ENCODE measurements at places on chromosomes 4 and X.

DNA sequence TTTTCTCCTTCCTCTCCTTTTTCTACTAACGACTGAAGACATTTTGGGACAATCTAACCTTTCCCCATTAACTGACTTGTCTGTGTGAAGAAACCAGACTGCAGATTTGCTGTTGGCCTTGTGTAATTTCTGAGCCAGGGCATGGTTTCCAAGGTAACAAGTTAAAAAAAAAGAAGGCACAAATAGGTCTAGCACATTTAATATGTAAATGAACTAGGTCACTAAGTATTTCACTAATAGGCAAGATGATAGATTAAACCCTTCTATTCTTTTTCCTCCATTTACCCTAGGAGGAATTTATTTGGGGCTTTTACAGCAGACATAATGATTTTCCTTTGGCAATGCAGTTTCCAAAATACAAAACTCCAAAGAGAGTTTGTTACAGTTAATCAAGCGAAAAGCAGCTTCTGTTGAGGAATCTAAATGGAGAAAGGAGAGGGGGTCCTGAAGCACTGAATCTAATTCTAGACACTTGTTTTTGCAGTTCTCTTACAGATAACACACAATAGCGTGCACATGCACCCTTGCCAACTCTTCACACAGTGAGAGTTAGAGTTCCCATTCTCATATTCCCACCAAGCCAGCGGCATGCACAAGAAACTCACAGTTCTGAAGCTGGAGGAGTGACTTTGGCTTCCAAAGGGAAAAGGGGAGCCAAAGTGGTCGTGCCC, 72.0 kb downstream of the TSPAN5 start:
- no peak for DNase-seq
- no peaks in the 10 kb centered on the region for H3K4me1 ChIP-seq
- no peak overlapping the region for H3K4me3 ChIP-seq
- H3K36me3 ChIP-seq: no peaks in the 10 kb centered on the region

DNA sequence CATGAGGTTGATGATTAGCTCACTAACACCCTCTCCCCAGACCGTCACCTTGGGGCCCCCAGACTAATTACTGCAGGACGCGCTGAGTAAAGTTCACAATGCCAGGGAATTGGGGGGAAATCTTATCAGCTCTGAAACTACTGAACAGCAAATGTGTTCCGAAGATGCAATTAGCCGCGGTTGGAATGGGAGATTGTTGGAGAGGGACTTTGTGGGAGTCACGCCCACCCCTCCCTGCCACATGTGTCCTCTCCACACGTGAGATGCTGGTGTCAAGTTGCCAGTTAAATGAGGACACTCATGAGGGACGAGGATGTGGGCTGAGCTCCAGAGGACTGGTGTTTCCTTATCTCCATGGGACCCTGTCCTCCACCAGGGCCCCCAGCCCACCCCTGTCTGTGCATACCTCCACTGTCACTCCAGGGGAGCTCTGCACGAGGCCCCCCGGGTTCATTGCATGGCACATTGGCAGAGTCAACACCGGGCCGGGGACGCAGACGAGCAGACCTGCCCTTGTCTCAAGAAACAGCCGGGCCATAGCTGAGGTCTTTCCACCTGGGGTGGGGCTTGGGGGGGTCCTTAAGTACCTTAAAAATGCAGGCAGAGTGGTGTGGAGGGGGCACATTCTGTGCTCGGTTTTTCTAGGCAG, 175.4 kb upstream of the PSAPL1 start:
- H3K36me3 ChIP-seq: no peaks in the 10 kb centered on the region
- no peak overlapping the region for H3K27ac ChIP-seq
- no peaks in the 10 kb centered on the region for H3K4me1 ChIP-seq
- H3K27me3 ChIP-seq: no peaks in the 10 kb centered on the region

DNA sequence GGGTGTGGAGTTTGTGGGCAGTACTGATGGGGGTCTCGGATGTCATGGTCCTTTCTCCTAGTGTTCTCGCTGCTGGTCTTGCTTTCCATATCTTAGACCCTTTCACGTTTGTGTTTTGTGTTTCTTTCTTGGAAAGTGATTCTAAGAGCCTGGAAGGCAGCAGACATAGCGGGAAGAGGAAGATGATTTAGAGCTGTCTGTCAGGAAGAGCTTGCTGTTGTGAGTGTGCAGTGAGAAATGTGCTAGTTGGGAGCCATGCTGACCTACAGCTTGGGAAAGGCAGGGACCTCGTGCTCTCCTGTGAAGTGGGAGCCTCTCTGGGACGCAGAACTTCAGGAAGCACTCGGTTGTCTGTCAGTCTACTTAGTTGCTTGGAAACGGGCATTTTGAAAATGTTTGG, 122.2 kb downstream of the ZNF518B start:
- H3K27me3 ChIP-seq: no peaks in the 10 kb centered on the region
- no peaks in the 10 kb centered on the region for H3K36me3 ChIP-seq
- no peaks in the 10 kb centered on the region for H3K4me1 ChIP-seq
- no peak overlapping the region for H3K27ac ChIP-seq

DNA sequence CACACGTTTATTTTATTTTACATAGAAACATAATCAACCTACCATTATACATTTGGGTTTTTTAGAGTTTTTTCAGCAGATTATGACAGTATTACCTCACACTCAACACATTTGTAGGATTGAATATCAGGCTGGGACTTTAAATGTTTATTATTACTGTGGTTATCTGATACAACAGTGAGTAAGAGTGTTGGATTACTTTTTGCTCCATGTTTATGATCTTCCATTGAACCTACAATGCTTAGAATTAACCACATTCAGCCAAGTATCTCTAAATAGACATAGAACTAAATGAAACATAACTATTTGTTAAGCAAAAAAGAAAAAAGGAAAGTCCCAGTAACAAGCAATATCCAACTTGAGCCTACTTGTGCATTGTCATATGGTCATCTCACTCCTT, 607.4 kb upstream of the PITX2 start:
- no peak overlapping the region for H3K27ac ChIP-seq
- no peaks in the 10 kb centered on the region for H3K27me3 ChIP-seq
- DNase-seq: no peak
- H3K4me3 ChIP-seq: no peak overlapping the region
- H3K36me3 ChIP-seq: no peaks in the 10 kb centered on the region

- no peak for DNase-seq
- H3K36me3 ChIP-seq: no peaks in the 10 kb centered on the region
- H3K27me3 ChIP-seq: no peaks in the 10 kb centered on the region
- H3K4me1 ChIP-seq: no peaks in the 10 kb centered on the region
- no peak overlapping the region for H3K4me3 ChIP-seq
Measured at GRCh38 chr4:94373752-94374151, 31.1 kb upstream of the HPGDS start.

- H3K27me3 ChIP-seq: no peaks in the 10 kb centered on the region
- no peaks in the 10 kb centered on the region for H3K4me1 ChIP-seq
- no peak for DNase-seq
- H3K27ac ChIP-seq: no peak overlapping the region
- H3K4me3 ChIP-seq: no peak overlapping the region
Measured at GRCh38 chrX:109475174-109475891, 6.6 kb downstream of the GUCY2F start.

DNA sequence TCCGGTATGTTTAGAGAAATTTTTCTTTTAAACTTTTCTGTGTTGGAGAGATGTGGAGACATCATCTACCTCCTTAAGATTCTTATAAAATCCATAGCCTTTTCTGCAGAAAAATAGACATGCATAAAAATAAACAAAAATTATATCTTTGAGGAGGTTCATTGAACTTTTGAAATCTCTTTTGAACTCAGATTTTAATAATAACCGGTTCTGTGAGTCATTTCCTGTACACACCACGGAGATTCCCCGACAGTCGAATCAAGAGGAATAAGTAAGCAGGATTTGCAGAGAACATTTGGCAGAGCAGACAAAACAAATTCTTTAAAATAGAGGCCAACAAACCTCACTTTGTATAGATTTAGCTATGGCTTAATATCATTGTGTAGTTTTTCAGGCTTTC, 918.7 kb upstream of the POU3F4 start:
- no peaks in the 10 kb centered on the region for H3K36me3 ChIP-seq
- H3K27me3 ChIP-seq: no peaks in the 10 kb centered on the region
- DNase-seq: no peak
- H3K27ac ChIP-seq: no peak overlapping the region
- H3K4me1 ChIP-seq: no peaks in the 10 kb centered on the region

- no peaks in the 10 kb centered on the region for H3K4me1 ChIP-seq
- H3K4me3 ChIP-seq: no peak overlapping the region
- H3K27me3 ChIP-seq: no peaks in the 10 kb centered on the region
- H3K27ac ChIP-seq: no peak overlapping the region
Measured at GRCh38 chrX:112867570-112867969, 26.9 kb upstream of the AMOT start.

GRCh38 chr4:181234951-181235680, 1008.1 kb upstream of the TENM3 start:
- H3K4me3 ChIP-seq: no peak overlapping the region
- H3K36me3 ChIP-seq: no peaks in the 10 kb centered on the region
- H3K27me3 ChIP-seq: no peaks in the 10 kb centered on the region
- H3K4me1 ChIP-seq: no peaks in the 10 kb centered on the region
- H3K27ac ChIP-seq: no peak overlapping the region

- H3K27me3 ChIP-seq: no peaks in the 10 kb centered on the region
- no peak for DNase-seq
- no peak overlapping the region for H3K27ac ChIP-seq
- H3K36me3 ChIP-seq: no peaks in the 10 kb centered on the region
- H3K4me3 ChIP-seq: no peak overlapping the region
- no peaks in the 10 kb centered on the region for H3K4me1 ChIP-seq
Measured at GRCh38 chr4:76659103-76659490, 224.1 kb downstream of the SHROOM3 start.

DNA sequence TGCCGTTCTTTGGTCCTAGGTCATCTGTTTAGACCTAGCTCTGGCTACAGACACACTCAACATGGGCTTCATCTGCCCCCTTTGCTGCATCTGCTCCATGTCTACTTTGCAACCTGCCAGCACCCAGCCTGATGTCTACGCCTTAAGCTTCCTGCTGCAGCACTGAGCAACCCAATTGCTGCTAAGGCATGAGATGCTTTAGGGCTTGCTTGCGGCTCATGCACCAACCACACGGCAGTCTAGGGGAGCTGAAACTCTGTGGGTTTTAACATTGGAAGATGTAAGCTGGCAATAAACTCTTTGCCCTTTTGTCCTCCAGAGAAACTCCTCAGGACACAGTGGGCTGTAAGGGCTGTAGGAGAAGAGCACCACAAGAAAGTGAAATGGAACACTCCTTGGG, 11.7 kb upstream of the CLNK start:
- H3K36me3 ChIP-seq: no peaks in the 10 kb centered on the region
- no peak overlapping the region for H3K27ac ChIP-seq
- DNase-seq: no peak
- no peaks in the 10 kb centered on the region for H3K4me1 ChIP-seq
- H3K4me3 ChIP-seq: no peak overlapping the region
- H3K27me3 ChIP-seq: no peaks in the 10 kb centered on the region

DNA sequence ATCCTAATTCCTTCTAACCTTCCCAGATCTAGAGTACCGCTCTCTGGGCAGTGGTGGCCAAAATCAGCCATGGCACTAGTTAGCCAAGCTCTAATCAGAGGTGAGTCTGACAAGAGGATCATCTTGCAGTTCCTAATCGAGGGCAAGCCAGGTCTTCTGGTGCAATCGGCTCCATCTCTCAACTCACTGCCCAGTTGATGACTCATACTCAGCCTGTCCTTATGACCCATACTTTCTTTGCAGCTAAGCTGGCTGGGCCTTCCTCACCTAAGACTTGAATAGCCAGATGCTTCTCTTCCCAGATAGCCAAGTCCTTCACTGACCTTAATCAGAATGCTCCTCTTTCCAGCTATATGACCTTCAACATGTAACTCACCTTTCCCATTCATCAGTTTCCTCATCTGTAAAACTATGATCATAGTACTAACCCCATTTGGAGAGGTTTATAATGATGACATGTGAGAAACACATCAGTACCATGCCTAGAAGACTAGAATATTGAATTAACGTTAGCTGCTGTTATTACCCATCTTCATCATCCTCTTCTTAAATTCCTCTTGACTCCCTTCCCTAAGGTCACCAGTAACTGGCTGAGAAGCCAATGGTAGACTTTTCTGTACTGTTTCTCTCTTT, 57.1 kb downstream of the RELL1 start:
- H3K27me3 ChIP-seq: no peaks in the 10 kb centered on the region
- peaks cover 6% of the 10 kb centered on the region for H3K36me3 ChIP-seq
- no peak overlapping the region for H3K27ac ChIP-seq
- H3K4me3 ChIP-seq: no peak overlapping the region

- no peak overlapping the region for H3K27ac ChIP-seq
- no peak overlapping the region for H3K4me3 ChIP-seq
- no peaks in the 10 kb centered on the region for H3K36me3 ChIP-seq
- no peaks in the 10 kb centered on the region for H3K27me3 ChIP-seq
Measured at GRCh38 chrX:121671649-121672048, 624.2 kb downstream of the GLUD2 start.

DNA sequence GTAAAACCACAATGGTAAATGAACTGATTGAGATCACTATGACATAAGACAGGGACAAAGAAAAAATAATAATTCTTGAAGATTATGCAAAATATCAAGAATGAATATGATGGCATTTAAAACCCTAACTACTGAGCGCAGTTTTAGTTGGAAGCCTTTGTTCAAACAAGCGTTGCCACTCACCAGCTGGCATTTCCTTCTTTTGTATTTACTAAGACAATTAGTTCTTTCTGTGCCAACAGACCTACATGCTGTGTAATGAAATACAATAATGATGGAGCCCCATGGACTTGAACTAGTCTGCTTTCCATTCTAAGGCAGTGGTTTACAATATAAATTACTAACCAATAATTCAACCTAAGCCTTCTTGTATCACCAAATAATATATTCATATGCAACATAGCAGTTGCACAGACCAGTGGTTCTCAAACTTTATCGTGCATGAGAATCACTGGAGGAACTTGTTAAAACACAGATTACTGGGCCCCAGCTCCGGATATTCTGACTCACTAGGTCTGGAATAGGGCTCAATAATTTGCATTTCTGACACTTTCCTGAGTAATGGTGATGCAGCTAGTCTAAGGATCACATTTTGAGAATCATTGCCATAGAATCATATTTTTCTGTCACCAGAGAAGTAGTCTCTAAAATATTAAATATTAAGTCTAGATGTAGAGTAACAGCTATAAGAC, 196.4 kb upstream of the MAGEB18 start:
- no peak for DNase-seq
- no peaks in the 10 kb centered on the region for H3K27me3 ChIP-seq
- no peaks in the 10 kb centered on the region for H3K36me3 ChIP-seq
- H3K4me1 ChIP-seq: no peaks in the 10 kb centered on the region
- no peak overlapping the region for H3K27ac ChIP-seq
- no peak overlapping the region for H3K4me3 ChIP-seq

DNA sequence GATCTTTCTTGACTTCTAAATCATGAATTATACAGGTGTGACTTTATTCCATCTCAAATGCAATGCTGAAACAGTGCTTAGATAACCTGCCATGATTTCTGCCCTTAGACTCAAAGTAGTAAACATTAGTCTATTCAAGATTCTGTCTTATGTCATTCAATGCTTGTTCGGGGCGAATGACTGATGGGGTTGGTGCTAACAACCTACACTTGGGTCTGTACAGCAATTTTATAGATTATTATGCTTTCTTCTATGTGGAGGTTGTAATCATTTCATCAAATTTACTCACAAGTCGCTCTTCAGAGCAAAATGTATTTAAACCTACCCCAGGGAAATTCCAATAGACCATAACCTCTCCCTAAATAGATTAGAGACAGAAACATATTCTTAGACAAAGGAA, 1021.5 kb upstream of the GRID2 start:
- no peak overlapping the region for H3K4me3 ChIP-seq
- DNase-seq: no peak
